ENCODE measurements at places on chromosomes 7 and 10.

DNA sequence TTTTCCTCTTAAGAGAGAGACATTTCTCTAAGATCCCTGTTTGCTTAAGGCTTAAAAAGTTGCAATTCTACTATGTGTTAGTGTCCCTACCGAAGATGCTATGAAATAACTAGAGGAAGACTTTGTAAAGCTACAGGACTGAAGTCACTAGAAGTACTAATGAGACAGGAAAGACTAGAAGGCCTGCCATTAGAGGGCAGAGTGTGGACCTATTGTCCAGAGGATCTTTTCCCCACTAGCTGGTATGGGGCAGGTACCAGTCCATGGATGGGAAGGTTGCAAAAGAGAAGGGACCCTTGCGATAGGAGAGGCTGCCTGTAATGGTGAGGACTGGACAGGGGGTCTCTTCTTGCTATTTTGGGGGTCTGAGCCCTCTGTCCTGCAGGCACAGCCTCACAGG lies 178.1 kb downstream of the TMEM178B start:
- no peak for DNase-seq

DNA sequence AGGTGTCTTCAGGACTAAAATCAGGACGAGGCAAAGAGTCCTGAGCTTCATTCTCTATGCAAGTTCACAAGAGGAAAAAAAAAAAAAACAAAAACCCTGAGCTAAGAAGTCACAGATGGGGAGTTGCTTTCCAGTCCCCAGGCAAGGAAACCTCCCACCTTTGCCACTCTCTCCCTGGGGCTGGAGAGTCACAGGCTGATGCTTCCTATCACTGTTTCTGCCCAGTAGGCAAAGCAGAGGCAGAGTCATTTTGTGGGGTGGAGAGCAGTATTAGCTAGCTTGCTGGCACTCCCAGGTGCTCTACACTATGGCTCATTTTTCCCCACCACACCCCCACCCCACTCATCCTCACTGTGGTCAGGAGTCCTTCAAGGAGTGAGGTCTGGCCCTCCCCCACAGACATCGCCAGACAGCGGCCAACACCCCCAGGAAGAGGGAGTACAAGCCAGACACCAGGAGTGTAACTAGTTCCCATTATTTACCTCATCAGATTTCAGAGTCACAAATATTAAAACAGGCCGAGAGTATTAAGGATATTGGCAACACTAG lies 34.6 kb upstream of the UNC5B start:
- DNase-seq = no peak

GRCh38 chr7:152176797-152177196 lies 151.3 kb downstream of the GALNT11 start:
- no peak for DNase-seq

- DNase-seq = no peak
Measured at GRCh38 chr10:48796713-48797245, 112.1 kb downstream of the WDFY4 start.

- no peak for DNase-seq
Measured at GRCh38 chr10:114352653-114353298, 51.5 kb downstream of the AFAP1L2 start.

DNA sequence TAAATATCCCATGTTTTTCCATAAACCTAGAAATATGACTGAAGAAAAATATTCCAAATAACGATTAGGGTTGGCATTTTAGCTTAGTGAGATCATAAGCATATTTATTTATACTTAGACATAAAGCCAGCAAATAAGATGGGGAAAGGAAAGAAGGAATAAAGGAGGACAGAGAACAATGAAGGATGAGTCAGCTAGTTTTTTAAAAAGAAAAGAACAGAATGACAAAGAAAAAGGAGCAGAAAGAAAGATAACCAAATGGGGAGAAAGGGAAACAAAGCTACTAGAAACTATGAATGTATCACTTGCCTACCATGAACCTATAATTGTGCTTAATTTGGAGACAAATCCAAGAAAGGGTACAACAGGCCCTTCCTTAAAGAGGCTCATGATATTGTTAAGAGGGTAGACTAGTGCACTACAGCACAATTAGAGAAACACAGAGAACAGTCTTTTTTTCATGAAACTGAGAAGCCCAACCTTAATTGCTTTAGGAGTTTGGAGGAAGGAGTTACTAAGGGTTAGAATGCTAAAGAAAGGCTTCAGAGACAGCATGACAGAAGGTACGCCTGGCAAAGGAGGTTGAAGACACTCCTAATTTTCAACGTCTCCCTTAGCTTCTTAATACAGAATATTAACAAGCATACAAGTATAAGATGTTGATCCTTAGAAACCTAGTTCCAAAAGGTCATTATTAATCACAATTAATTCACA lies 23.9 kb downstream of the HERPUD2 start:
- DNase-seq = no peak

DNA sequence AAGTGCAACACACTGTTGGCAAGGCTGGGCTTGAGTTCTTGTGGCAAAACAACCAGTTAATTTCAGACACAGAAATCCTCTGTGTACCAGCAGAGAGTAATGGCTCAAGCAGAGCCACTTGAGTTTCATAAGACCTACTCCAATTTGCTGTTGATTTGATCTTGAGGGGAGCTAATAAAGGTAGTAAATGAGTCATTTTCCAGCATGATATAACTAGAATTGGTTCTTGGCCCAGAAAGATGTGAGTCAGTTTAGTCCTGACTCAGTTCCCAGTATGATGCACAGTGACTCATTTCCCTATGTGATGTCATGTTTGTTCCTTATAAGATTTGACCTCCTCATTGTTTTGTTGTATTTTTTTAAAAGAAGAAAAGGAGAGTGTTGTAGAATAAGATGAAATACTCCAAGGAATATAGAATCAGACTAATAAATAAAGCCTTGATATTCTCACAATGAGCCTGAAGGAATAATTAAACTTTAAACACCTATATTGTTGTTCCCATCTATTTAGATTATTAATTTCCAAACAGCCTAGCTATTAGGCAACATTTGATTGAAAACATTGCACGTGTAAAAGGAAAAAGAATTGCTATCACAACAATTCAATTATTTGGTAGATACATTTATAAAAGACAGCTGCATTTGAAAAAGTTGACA lies 186.2 kb downstream of the REEP3 start:
- DNase-seq = peak; percentile 99

All from mesenchymal stem cell (in vitro differentiated cells and primary cell).